Stimulated activated CD4-positive, alpha-beta T cell treated with anti-CD3 and anti-CD28 coated beads, Interleukin-15, amount 100 ng/mL, for 1 hour (primary cell): ENCODE measurements at places on chromosomes 3 and 15.

- DNase-seq: no peak
Observed at GRCh38 chr3:66004244-66004643, 34.5 kb downstream of the MAGI1 start.

DNA sequence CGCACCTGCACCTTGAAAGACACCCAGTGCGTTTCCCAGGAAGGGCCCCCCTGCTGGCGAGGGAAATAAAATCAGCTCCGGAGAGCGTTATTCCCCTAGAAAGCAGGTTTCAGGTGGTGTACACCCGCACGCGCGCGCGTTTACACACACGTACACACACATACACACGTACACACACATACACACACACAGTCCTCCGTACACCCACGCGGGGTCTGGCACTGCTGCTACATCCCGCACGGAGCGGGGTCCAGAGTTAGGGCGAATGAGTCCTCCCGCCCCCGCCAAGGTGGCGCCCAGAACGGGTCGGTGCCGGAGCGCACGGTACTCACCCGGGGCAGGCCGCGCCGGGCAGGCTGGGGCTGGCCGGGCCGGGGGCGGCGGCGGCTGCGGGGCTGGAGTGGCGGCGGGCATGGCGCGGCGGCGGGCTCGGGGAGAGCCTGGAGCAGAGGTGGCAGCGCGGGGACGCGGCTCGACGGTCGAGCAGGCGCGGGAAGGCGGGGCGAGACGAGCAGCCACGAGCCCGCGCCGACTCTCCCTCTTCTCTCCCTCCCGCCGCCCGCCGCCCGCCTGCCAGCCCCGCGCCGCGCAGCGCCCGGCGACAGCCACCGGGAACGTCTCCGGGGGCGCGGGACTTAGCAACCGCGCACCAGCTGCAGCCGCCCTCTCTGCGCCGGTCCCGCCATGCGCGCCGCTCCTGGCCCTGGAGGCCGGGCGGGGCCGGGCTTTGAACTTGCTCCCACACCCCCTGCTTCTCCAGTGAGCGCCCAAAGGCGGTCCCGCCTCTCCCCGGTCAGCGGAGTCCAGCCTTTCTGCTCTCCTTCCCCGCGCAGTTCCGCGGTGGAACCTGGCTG is at the start of gene DCLK3:
Gene DCLK3, minus strand, starts transcription at position 704 of the 854 bp plus-strand sequence. Its CDS starts 290 bp downstream, at position 414.
- no peak for DNase-seq

- DNase-seq: no peak
Observed at GRCh38 chr3:142680710-142681109, 43.1 kb upstream of the TRPC1 start.

- DNase-seq: no peak
Observed at GRCh38 chr3:69591164-69591736, 148.0 kb upstream of the MITF start.

- DNase-seq: no peak
Observed at GRCh38 chr15:69092159-69092558, 68.3 kb upstream of the GLCE start.

GRCh38 chr15:27587810-27588209 is 511.3 kb downstream of the OCA2 start:
- no peak for DNase-seq

GRCh38 chr15:68322796-68323195 is 45.3 kb downstream of the FEM1B start:
- DNase-seq: no peak

- DNase-seq: no peak
Observed at GRCh38 chr3:104805042-104805441, 561.7 kb upstream of the ALCAM start.

DNA sequence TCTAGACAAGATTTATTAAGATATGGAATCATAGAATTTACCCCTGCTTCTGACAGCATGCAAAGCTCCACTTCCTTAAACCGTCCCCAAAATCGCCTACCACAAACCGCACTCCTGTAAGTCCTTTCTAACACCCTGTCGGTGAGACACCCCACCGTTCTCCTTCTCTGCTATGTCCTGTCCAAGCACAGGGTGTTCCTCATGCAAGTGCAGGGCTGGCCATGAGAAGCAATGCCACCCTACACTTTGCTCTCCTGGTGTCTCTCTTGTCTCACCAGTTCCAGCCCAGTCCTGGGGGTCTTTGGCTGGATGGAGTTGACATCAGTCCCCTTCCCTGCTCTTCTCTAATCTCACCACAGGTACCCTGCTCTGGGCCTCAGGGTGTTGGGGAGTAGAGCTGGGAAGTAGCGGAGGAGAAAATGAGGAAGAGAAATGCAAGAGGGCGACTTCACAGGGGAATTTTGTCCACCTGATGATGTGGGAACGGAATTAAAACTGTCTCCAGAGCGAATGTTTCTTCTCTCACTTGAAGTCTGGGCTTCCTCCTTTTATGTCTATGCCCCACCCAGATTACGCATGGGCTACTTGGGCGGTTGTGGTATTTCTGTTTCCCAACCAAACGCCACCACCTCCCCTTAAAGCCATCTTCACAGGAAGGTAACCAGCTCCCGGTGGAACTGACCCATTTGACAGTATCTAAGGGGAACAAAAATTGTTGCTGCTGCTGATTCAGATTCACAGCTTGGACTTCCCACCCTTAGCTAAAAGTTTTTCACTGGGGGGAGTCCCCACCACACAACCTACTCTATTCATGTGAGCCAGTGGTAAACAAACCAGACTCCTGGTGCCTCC is 49.9 kb downstream of the CASR start:
- DNase-seq: no peak

- DNase-seq: no peak
Observed at GRCh38 chr15:90030376-90030775, 29.3 kb downstream of the ZNF710 start.
